ENCODE measurements at places on chromosomes 13 and 19. TPM values are rescaled to one million over a fixed set of nuclear protein-coding genes. Genes with fewer than 3 reads are reported as not detected.

Gene ADGRE1
- total RNA-seq: not detected

Gene IGSF23
- not detected for total RNA-seq

Gene GPR42
- not detected for total RNA-seq

Gene CTXN1
- 38.5 TPM for total RNA-seq

Gene ZGLP1
- 5.9 TPM for total RNA-seq

Gene ZNF709
- total RNA-seq: 32.6 TPM
